ENCODE measurements at places on chromosomes 6 and 20. TPM values are rescaled to one million over a fixed set of nuclear protein-coding genes. Genes with fewer than 3 reads are reported as not detected.

DNA sequence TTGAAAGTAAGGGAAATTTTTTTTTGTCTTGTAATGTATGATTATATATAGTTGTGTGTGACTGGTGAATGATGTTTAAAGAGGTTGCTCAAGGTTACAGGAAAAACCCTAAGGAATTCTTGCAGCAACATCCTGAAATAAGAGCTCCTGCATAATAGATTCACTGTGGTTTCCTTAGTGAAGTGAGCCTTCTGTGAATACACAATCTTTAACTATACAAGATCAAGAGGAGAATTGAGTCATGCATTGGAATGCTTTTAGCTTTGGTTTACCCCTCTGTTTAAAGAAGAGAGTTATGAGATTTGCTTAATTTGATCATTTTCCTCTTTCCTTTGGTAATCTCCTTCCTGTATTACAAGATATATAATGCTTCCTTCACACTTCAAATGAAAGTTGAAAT is 141.6 kb upstream of the EYA4 start:
- DNase-seq: peak; percentile 96

- DNase-seq: no peak
Observed at GRCh38 chr6:257031-257725, 35.1 kb upstream of the DUSP22 start.

DNA sequence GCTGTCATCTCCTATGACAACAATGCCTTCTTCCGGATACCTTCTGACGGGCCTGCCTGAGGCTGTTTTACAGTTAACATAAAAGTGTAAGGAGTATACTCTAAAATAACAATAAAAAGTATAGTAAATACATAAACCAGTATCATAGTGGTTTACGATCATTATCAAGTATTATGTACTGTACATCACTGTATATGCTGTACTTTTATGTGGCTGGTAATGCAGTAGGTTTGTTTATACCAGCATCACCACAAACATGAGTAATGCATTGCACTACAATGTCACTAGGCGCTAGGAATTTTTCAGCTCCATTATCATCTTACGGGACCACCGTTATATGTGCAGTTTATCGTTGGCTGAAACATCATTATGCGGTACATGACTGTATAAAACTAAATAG is 76.5 kb downstream of the VEGFA start:
- DNase-seq: no peak

- no peak for DNase-seq
Observed at GRCh38 chr6:110563711-110564110, 87.3 kb upstream of the SLC22A16 start.

Gene SAPCD1
- total RNA-seq: 1.1 TPM

- DNase-seq: no peak
Observed at GRCh38 chr6:169445661-169446581, 192.3 kb upstream of the THBS2 start.

Gene PPP1R3G
- 0.16 TPM for total RNA-seq

Measured in SK-MEL-5 (cell line).